Amygdala (tissue), 56 donors: ENCODE measurements at places on chromosomes 13 and 19.

GRCh38 chr13:29594303-29594709 is 1.2 kb downstream of the SLC7A1 start:
- no peak for DNase-seq

DNA sequence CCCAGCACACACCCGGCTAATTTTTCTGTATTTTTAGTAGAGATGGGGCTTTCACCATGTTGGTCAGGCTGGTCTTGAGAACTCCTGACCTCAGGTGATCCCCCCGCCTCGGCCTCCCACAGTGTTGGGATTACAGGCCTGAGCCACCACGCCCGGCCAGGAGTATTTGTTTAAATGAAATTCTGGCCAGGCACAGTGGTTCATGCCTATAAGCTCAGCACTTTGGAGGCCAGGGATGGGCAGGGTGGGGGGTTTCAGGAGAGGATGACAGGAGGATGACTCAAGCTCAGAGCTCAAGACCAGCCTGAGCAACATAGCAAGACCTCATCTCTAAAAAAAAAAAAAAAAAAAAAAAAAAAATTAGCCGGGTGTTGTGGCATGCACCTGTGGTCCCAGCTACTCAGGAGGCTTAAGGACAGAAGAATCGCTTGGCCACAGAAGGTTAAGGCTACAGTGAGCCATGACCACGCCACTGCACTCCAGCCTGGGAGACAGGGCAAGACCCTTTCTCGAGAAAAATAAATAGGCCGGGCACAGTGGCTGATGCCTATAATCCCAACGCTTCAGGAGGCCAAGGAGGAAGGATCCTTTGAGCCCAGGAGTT is 8.2 kb upstream of the DHDH start:
- DNase-seq = no peak

DNA sequence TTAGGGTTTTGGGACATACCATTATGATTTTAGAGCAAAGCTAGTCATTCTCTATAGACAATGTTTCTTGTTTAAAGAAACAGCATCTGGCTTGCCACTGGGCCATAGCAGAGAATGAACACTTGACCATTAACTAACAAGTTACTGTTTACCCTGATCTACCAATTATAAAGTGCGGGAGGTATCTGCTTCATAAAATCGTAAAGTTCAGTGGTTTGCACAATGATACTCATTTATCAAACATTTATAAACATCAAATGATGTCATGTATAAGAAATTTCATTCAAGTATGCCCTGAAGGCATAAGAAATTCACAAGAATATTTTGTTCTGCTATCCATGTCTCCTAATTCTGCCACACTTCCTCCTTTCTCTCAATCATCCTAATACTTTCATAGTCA is 139.2 kb downstream of the PCDH20 start:
- DNase-seq = no peak

GRCh38 chr19:1154731-1155351 is 19.2 kb downstream of the SBNO2 start:
- peak; percentile 20 for DNase-seq

DNA sequence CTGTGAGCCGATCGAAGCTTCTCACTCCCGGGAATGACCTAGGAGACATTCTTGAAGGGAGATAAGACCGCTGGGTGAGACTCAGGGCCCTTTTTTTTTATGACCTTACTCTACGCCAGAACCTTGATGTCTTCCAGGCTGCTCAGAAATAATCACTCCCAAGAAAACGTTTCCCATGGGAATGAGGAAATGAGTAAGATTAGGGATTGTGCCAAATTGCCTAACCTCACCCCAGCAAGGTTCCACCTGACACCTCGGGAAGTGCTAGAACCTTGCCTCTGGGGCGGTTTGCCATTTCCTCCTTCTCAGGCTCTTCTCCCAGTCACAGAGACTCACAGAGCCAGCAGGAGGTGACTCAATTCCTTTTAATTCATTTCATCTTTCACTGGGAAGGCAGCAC is 2.3 kb downstream of the SLC46A3 start:
- DNase-seq = no peak

DNA sequence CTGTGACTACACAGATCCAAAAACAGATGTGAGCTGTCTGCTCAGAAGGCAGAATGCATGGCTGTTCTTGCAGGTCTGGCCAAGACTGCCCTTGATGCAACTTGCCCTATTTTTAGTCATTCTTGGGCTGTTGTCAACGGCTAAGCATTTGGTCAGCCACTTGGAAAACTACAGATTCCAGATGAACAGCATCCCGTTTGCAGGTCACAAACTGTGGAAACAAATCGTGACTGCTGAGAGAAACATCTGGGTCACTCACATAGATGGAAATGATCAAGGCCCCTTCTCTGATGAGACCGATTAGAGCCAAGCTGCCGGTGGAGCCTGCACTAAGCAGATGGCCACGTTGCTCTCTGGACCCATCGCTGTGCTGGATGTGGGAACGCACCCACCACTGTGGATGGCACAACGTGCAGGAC is 15.4 kb upstream of the METTL21C start:
- DNase-seq = no peak
